Fibroblast of gingiva (primary cell): ENCODE measurements at places on chromosomes 3 and 15.
A peak's percentile ranks its signal among the peaks of the same experiment; 100 is the strongest.

- DNase-seq = no peak
Observed at GRCh38 chr3:190444006-190444405, 5.7 kb downstream of the TMEM207 start.

DNA sequence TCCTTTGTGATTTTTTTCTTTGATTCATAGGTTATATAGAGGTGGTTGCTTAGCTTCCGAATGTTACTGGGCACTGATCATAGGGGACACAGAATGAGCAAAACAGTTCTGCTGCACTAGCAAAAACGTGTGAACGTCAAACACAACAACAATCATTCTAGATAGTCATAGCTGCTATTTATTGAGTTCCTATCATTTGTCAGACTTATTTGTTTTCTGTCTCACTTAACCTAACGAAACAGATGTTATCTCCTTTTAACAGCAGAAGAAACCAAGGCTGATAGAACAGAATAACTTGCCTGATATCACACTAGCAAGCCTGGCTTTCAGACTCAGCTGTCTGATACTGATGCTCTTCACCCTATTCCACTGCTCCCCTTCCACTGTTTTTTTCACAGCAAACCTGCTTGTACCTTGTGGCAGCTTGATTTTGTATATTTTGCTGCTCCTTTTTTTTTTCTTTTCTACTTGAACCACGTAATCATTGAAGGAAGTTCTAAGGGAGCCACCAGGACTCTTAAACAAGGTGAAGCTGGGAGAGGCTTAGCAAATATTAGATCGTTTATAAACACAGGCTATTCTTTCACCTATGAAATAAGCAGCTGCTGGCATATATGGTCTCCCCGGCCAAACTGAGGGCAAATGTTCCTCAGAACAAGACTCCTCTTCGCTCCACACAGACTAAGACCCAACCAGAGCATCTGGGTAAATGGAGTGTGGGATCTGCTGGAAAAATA is 78.8 kb downstream of the MCF2L2 start:
- DNase-seq = no peak

DNA sequence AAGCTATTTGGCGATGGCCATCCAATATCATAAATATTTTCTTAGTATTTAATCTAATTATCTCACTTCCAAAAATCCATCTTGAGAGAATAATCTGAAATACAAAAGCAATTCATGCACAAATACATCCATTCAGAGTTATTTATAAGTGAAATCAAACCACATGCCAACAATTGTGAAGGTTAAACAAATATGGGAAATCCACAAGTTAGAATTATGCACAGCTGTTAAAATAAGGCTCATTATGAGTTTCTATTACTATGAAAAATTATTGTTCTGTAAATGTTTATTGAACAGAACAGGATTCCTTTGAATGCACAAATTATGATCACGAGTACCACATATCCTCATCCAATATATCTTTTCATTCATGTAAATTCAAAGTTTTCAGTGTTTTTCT is 267.7 kb downstream of the PLOD2 start:
- DNase-seq = no peak

- peak; percentile 75 for DNase-seq
Observed at GRCh38 chr15:64490598-64491259, 30.4 kb downstream of the ZNF609 start.

DNA sequence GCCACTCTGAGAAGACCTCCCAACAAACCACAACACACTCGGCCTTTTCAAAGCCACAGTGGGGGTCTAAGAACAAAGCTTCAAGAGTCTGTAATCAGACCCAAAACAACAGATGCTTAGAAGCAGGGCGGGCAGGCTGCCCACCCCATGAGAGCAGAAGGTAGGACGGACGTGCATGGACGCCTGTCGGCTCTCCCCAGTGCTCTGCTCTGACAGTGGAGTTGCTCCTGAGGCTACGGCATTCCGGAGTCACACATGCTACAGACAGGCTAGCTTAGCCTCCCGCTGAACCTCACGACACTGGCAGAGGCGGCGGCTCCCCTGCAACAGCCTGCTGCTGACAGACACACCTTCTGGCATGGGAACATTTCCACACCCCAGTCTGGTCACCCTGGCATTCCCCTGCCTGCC is 33.5 kb downstream of the SLCO2A1 start:
- no peak for DNase-seq

DNA sequence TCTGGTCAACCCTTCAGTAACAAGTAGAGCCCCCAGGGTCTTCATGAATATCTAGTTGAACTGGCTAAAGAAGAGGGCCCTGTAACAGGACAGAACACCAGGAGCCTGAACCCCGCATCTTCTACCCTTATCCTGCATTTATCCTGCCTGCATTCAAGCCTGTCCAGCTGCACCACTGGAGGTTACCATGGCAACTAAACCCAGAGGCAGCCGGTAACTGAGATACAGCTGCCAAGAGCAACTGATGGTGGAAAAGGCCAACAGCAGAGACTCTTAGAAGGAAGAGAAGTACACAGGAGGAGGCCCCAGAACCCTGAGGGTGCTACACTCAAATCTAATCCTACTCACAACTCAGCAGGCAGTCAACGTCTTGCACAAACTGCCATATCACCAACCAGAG is 3.7 kb upstream of the PRKAR2A start:
- DNase-seq = peak; percentile 14
